ENCODE measurements at places on chromosomes 7 and 10. TPM values are rescaled to one million over a fixed set of nuclear protein-coding genes. Genes with fewer than 3 reads are reported as not detected.
A peak's percentile ranks its signal among the peaks of the same experiment; 100 is the strongest.

DNA sequence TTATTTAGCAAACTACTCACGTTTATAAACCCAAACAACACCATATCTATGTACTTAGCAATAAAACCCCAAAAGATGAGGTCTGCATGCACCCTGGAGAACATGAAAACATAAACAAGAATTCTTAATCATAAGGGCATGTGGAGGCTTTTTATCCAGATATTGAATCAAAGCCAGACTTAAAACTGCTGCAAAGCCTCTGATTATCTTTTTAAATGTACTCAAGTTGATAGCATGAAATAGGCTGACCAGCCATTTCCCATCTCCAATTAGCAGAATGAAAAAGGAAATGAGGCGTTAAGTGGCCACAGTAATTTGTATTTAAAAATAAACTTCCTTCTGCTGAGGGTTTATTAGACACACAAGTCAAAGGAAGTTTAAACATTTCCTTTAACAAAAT, 48.3 kb downstream of the ITIH5 start:
- no peak for DNase-seq
- H3K4me1 ChIP-seq, result peaks cover 19% of the 10 kb centered on the region
- no peak overlapping the region for H3K27ac ChIP-seq
- H3K4me3 ChIP-seq, result no peak overlapping the region

DNA sequence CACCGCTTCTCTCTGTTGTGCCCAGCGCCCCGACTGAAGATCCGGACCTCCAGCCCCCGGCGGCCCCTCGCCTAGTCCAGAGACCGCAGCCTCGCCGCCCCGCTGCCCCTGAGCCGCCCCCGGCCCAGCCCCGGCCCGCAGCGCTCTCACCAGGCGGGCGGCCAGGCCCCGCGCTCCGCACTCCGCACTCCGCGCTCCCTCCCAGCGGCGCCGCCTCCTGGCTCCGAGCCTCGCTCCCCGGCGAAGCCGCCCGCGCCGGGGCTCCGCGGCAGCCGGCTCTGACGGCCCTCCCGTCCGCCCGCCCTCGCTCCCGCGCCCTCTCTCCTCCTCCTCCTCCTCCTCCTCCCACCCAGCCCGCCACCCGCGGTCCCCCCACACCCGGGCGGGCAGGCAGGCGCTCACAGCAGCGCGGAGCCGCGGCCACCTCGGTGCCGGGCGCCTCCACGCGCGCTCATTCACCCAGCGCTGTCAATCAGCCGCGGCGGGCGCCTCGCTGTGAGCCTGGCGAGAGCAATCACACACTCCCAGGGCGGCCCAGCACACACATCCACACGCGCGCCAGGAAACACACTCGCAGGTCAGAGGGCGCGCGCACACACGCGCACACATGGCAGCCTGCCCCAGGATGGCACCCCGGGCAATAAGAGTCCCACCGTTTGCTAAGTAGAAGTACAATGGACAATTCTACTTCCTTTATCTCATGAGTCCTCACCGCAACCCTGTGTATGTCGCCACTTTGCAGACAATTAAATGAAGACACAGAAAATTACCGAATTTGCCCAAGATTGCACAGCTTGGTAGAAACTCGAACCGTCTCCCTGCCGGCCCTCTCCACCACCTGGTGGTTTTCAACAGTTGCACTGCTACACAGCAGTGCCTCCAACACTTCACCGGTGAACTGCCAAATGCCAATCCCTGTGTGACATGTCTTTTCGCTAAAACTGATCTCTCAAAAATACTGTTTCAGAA, at the start of gene PRRT4:
TSS of gene PRRT4 (minus strand) at position 280 of the 969 bp plus-strand sequence.
- peaks cover 22% of the 10 kb centered on the region for H3K4me1 ChIP-seq
- peak within 1 kb of the TSS; percentile 38 for H3K27ac ChIP-seq
- H3K27me3 ChIP-seq, result peaks cover 24% of the 10 kb centered on the region
- no peaks in the 10 kb centered on the region for H3K36me3 ChIP-seq

DNA sequence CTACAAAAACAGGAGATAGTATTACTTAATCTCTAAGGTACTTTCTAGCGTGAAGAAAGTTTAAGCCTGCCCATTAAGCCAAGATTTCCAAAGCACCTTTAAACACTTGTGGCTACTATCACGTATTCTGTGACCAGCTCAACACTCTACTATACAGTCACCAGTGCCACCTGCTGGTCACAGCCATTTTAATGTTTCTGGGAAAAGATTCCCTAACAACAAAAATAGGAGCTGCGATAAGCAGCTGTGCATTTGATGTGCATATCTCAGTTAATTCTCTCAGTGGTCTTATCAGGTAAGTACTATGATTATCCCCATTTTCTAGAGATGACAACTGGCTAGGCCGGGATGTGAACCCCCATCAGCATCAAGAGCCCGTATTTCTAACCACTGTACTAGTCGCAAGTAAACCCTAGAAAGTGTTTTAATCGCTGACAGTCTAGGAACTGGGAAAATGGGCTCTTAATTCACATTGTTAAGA, 860 bp downstream of the SEC31B start:
- H3K4me3 ChIP-seq, result peak overlapping the region; percentile 90
- peaks cover 8% of the 10 kb centered on the region for H3K4me1 ChIP-seq
- peaks cover 4% of the 10 kb centered on the region for H3K27me3 ChIP-seq
- DNase-seq, result peak; percentile 75

SSBP1 gene
- 130 TPM for total RNA-seq

HILPDA gene
- total RNA-seq, result 13.1 TPM

PLEKHS1 gene
- total RNA-seq, result not detected

DNA sequence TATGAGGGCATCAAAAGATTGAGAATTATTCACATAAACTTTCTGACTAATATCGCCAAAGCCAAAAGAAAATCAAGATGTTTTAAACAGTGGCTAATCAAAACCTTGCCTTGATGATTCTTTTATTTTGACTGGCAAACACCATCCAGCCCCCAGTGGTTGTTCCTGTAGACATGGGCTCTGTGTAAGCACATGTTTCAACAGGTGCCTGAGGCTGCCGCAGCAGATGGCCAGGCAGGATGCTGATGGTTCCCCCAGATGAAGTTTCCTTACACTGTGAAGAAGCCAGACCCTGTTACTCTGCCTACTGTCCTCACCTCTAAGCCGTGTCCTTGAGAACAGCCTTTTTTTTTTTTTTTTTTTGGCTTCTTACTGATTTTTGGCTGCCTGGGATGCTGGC, 146.5 kb downstream of the RAB11FIP2 start:
- H3K4me3 ChIP-seq, result no peak overlapping the region
- H3K27ac ChIP-seq, result no peak overlapping the region
- no peaks in the 10 kb centered on the region for H3K36me3 ChIP-seq
- peaks cover 4% of the 10 kb centered on the region for H3K27me3 ChIP-seq
- H3K4me1 ChIP-seq, result no peaks in the 10 kb centered on the region
- no peak for DNase-seq

DNA sequence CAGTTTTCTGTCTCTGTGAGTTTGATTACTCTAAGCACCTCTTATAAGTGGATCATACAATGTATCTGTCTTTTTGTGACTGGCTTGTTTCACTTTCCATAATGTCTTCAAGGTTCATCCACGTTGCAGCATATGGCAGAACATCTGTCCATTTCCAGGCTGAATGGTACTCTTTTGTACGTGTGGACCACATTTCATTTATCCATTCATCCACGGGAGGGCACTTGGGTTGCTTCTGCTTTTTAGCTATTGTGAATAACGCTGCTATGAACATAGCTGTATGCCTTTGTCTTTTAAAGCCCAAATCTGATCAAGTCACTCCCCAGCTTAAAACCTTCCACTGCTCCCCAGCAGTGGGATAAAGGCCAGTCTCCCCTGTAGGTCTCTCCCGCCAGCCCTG, 31.5 kb downstream of the EGFR start:
- H3K27me3 ChIP-seq, result no peaks in the 10 kb centered on the region
- H3K4me3 ChIP-seq, result no peak overlapping the region
- peaks cover 2% of the 10 kb centered on the region for H3K36me3 ChIP-seq
- DNase-seq, result no peak

DNA sequence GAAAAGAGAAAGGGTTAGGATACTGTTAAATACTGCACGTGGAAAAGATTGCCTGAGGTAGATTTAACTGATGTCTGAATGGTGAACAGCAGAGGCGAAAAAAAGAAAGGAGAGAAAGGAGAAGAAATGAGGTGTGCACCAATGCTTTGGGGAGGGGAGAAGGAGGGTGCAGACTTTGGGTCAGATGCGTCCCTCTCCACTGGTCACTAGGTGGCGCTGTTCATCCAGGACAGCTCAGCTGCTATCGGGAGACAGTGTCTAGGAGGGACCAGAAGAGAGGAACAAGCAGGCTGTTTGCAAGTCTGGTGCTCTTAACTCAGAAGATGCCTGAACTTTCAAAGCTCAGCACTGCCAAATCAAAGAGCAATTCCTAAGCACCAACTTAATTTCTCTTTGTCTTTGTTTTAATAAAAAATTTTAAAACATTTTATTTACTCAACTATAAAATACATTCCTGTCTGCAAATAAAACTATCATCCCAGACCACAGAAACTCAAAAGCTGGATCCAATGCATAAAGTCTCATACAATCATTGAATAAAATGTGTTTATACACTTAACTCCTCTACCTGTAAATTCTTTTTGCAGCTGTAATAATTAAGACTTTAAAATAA, 83.9 kb upstream of the PDLIM1 start:
- H3K27ac ChIP-seq, result no peak overlapping the region
- peaks cover 34% of the 10 kb centered on the region for H3K36me3 ChIP-seq
- peak overlapping the region; percentile 8 for H3K4me3 ChIP-seq

ZNF239 gene
- 0.90 TPM for total RNA-seq

DNA sequence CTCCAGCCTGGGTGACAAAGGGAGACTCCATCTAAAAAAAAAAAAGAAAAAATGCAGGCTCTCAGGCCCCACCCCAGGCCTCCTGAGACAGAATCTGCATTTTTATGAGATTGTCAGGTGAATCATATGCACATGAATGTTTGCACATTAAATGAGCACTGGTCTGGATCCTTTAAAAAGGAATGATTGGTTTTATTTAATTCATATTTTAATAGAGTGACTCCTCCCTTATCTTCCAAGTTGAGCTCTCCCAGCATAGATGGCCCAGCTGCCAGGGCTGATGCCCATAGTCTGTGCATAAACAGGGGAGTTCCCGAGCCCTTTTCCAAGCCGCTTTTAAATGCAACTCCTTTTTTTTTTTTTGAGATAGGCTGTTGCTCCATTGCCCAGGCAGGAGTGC, 28.5 kb downstream of the CUX1 start:
- no peak overlapping the region for H3K27ac ChIP-seq
- peaks cover 13% of the 10 kb centered on the region for H3K36me3 ChIP-seq
- peaks cover 3% of the 10 kb centered on the region for H3K27me3 ChIP-seq
- no peak overlapping the region for H3K4me3 ChIP-seq
- no peak for DNase-seq

DNA sequence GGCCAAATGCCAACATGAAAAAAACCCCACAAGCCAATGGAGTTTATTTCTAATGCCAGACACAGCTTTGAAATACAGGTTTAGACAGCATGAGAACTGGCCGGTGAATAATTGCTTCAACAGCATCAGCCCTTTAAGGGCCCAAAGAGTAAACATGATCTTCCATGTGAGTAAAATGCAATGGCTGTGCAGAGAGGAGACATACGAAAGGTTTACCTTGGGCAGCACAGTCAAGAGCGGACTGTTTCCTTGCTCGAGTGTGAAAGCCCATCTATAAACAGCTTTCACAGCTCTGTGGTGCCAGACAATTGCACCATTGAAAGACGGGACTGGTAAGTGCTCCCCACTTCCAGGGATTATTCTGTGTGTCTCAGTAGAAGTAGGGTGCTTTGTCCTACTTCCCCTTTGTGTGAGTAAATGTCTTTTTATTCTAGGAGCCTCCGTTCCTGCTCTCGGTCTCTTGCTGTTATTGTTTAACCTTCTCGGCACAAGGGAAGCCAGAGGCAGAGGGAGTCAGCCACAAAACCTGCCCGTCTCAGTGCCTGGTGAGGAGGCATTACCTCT, 77.8 kb upstream of the KAT6B start:
- no peak for DNase-seq
- no peak overlapping the region for H3K27ac ChIP-seq
- no peaks in the 10 kb centered on the region for H3K36me3 ChIP-seq
- H3K27me3 ChIP-seq, result peaks cover 1% of the 10 kb centered on the region

- H3K4me3 ChIP-seq, result no peak overlapping the region
- H3K4me1 ChIP-seq, result peaks cover 5% of the 10 kb centered on the region
- H3K36me3 ChIP-seq, result no peaks in the 10 kb centered on the region
- DNase-seq, result no peak
- peaks cover 8% of the 10 kb centered on the region for H3K27me3 ChIP-seq
Measured at GRCh38 chr7:73427902-73428787, 5.4 kb upstream of the FZD9 start.

Measured in endothelial cell (in vitro differentiated cells).